ENCODE measurements at places on chromosomes 11 and 22.

GRCh38 chr22:26464312-26464711, 19.3 kb downstream of the HPS4 start:
- DNase-seq: no peak

DNA sequence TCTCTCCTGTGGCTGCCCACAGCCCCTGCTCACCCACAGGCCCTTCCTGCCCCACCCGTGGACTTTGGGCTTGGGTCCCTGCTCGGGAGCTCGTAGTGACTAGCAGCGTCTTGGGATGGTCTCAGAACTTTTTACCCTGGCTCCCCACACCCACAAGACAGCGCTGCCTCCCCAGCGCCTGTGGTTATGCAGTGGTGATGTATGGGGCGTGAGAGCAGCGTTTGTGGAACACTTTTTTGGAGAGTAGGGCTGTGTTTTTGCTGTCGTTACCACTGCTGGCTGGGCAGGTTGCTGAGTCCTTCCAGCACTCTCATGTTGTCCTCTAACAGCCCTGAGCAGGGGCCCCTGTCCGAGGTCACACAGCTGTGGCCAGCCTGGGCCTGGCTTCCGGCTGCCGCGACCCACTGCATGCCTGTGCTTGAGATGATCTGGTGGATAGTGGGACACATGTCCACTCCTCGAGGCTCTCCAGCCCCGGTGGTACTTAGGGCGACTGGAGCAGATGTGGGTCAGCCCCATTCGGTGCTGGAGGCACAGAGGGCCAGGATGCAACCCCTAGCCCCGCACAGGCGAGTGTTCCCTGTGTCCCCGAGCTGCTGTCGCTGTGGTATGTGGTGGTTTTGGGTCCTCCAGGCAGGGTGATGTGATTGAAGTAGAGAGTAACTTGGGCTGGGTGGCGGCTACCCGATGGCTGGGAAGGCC, 7.1 kb upstream of the GRAMD4 start:
- no peak for DNase-seq

DNA sequence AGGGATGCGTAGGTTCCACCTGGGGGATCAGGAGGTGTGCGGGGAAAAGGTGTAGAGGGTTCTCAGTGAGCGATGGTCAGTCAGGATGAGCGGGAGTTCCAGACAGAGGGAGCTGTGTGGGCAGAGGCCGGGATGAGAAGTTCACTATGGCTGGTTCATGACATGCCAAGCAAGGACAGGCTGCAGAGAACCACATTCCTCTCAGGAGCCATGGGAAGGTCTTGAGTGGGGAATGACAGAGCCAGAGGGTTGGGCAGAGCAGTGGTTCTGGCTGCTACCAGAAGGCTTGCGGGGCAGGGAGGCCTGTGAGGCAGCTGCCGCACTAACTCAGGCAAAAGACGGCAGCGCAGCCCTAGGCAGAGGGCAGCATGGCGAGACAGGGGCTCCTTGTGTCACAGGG, 66.1 kb downstream of the SCUBE1 start:
- no peak for DNase-seq

DNA sequence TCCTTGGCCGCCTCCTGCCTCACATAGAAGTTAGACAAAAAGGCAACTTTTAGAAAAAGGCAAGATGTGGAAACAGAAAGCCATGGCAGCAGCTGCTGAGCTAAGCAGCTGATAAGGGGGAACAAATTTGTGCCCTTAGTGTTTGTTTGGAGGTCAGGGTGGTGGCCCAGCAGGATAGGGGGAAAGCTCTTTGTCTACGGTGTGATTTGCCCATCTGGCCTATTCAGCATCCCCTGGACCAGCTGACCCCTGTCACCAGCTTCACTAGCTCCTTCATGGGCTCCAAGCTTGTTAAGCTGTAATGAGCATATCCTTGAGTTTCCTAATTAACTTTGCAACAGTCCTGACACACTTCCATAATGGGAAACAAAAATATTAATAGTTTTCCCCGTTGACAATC, 5.9 kb upstream of the ME3 start:
- no peak for DNase-seq

GRCh38 chr11:9038541-9038940, 34.7 kb upstream of the NRIP3 start:
- no peak for DNase-seq

GRCh38 chr11:47983464-47984397, 3.4 kb downstream of the PTPRJ start:
- DNase-seq: peak; percentile 24

DNA sequence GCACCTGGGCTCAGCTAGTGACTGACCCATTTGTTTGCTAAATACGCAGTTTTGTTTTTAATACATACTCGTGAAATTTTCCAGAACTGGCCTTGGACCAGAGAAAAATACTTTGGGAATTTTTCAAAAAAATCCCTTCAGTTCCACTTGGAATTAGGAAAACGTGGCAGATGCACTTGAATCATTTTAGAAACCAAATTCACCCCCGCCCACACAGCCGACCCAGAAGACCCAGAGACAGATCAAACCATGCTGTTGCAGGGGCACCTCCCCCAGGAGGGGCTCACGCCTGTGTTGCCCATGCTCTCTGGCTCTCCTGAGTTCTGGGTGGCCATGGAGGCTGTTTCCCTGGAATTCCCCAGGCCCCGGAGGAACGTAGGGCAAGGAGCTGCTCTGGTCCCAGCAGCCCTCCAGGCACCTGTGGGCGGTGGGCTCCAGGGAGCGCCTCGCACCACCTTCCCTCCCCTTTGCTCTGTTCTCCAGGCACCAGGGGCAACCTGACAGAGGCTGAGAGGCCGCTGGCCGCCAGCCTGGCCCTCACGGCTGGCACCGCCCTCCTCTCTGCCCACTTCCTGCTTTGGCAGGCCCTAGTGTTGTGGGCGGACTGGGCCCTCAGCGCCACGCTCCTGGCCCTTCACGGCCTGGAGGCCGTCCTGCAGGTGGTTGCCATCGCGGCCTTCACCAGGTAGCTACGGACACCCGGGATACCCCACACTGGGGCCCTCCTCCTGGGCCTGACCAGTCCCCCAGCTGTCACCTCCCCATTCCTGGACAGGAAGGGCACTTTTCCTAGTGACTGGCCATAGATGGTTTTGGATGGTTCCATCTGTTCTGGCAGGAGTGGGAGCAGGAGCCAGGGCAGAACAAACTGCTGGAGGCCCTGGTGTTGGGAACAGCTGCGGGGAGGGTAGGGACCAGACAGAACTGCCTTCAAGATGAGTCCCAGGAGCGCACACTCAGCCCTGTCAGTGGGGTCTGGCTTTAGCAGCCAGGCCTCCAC, 3.3 kb upstream of the EPS8L2 start:
- no peak for DNase-seq

GRCh38 chr11:67357831-67358670, 4.7 kb upstream of the POLD4 start:
- no peak for DNase-seq

DNA sequence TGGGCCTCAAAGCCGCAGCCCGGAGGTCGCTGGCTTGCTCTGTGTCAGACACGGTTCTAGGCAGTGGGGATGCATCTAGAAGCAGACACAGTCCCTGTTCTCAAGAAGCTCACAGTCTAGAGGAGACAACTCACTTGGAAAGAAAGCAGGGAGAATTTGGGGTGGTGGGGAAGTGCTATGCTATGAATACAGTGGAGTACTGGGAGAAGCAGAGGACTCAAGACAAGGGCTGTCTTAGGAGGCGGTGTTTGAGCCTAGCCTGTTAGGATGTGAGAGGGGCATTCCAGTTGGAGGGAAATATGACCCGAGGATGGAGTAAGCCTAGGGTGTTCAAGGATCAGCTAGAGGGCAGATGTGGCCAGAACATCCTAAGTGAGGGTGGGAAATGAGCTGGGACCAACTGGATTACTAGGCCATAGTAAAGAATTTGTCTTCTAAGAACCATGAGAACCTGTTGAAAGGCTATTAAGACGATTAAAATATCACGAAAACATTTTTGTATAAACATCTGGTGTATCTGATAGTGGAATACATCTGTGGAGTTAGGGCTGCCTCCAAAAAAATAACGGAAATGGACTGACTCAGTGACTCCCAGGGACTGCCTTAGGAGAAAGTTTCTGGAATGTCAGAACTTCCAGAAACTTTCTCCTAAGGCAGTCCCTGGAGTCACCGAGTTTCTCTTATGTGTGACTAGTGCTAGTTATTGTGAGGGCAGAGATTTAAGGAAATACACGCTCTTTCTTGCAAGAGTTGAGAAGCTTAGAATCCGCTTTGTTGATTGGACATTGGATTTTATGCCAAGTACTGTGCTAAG, 1.1 kb upstream of the PITPNB start:
- no peak for DNase-seq

DNA sequence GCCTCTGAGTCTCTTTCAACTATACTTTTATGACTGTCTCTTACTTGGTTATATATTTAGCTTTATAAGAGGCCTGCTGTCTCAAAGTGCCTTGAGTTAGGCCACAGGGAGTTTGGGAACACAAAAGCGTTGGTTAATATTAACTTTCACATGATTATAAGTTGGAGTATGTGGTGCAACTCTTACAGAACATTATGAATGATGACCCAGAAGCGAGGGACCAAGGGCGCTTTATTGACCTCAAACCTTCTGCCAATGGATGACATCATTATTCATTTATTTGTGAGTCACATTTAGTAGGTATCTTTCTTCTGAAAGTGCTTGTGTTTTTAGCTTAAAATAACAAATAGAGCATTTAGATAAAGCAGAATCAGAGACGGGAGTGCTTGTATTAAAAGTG, 298.0 kb upstream of the ZC3H12C start:
- DNase-seq: no peak

GRCh38 chr11:12716816-12717215, 42.6 kb downstream of the TEAD1 start:
- no peak for DNase-seq

DNA sequence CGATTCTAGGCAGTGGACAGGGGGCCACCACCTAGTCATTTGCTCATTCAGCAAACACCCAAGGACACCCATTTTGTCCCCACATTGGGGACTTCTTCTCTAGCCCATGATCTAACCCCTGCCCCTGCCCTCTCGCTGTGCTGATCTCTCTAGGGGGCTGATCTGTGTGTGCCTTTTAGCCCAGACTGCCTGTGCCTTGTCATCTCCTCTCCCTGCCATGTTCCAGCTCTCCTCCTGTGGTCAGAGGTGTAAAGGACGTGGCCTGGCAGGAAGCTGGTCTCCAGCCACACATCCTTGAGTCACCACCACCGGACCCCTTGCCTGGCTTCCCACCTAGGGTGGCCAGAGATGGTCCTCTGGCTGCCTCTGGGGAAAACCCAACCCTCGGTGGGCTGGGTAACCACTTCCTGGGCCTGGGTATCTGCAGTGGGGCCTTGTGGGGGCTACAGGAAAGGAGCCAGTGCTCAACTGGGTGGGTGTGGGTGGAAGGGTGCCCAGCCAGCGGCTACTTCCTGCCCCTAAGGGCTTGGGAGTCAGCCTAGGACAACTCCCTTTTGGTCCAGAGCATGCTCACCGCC, 1.3 kb downstream of the CTSW start:
- no peak for DNase-seq

DNA sequence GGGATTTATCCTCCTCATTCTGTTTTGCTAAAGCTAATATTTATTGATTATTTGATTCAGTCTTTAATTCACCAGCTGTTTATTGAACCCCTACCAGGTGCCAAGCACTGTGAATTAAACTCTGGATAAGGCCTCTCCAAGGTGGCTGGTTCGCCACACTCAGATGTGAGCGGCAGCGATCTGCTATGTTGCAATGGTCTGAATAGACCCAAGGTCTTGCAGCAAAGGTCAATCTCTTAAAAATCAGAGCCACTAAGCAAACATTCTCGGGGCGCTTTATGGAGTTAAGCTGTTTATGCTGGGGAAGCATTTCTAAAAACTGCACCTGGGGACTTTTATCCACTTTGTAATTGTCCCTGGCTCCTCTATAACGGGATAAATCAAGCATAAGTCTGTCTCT, 10.5 kb upstream of the TSPAN18 start:
- no peak for DNase-seq

GRCh38 chr11:60459345-60459744, 3.7 kb downstream of the MS4A1 start:
- no peak for DNase-seq

- DNase-seq: no peak
These were observed 5.8 kb downstream of the USP35 start for GRCh38 chr11:78194490-78194889.

GRCh38 chr22:27896245-27896644, 22.8 kb downstream of the PITPNB start:
- DNase-seq: no peak

- no peak for DNase-seq
These were observed 386.6 kb upstream of the NARS2 start for GRCh38 chr11:78961247-78961646.

DNA sequence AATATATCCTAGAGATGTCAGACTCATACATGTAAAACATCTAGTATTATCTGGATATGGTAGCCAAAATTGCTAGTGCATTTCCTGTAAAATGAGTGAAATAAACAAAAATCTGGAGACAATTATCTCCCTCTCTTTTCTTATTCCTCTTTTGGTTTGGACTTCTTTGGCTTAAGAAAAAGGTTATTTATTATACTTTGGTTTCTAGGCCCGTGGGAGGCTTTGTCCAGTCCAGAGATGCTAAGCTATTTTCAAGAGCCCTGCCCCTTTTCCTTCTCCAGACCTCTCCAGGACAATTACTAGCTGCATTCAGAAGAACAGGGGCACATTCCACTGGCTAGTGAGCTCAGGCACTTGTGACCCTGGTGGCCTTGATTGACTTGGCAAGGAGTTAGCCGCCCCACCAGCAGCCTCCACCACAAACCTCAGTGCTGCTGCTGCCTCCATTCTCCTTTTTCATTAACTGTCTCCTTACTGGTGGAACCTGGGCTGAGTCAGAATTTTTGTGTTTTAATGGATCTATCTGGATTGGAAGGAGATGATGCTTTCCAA, 747.3 kb upstream of the TENM4 start:
- no peak for DNase-seq

GRCh38 chr11:46331282-46331984, 15.8 kb upstream of the DGKZ start:
- no peak for DNase-seq

- no peak for DNase-seq
These were observed 65.6 kb downstream of the FAM168A start for GRCh38 chr11:73532310-73532709.

- DNase-seq: no peak
These were observed 60.6 kb downstream of the PPP6R2 start for GRCh38 chr22:50403701-50404101.

- DNase-seq: no peak
These were observed 38.2 kb downstream of the SYTL2 start for GRCh38 chr11:85772695-85773094.

DNA sequence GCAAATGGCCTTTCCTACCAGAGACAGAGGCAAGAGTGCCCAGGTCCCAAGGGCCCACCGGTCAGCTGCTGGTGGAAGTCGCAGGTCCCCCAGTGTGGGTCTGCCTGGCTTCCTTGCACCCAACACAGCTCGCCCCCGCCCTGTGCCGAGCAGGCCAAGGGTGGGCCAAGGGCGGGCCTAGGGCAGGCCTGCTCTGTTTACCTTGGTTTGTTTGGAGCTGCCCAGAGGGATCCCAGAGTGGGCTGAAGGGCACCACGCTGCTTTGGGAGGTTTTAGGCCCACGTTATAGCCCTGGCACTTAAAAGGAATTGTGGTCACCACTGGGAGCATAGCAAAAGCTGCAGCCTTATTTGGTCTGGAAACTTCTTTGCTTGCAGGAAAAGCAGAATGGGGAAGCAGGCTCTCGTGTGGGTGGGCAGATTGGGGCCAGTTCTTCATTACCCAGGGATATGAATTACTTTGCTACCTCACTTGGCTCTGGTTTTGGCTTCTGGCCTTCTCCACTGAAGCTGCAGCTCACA, 38.0 kb downstream of the MRGPRD start:
- no peak for DNase-seq

GRCh38 chr11:10488934-10489691, 34.0 kb downstream of the AMPD3 start:
- DNase-seq: no peak

- no peak for DNase-seq
These were observed 45.3 kb upstream of the NECTIN1 start for GRCh38 chr11:119774172-119774763.

GRCh38 chr11:71485466-71485865, 32.5 kb downstream of the NADSYN1 start:
- DNase-seq: no peak

Data from NCI-H526 treated with DMSO at 0.1 percent for 48 hours (cell line).